Brain pericyte (primary cell): ENCODE measurements at places on chromosomes 4 and X.

DNA sequence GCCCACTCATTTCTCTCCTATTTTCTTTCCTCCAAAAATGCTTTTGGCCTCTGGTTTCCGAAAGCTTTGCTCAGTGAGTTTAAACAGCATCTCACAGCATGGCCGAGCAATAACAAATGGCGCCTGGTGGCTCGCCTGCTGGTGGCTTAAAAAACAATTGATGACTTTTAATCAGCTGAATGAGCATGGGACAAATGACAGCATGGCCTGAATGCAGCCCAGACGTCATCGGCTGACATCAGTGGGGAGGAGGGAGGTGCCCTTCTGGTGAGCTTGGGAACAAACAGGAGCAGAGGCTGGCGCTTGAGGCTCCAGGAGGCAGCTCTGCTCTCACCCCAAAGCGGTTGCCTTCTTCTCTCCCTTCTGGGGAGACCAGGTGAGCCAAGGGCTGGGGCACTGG is 286.4 kb downstream of the BCOR start:
- no peak for DNase-seq

- no peak for DNase-seq
Measured at GRCh38 chr4:147960971-147961370, 229.1 kb downstream of the ARHGAP10 start.

GRCh38 chr4:7823416-7823824 is 116.2 kb downstream of the AFAP1 start:
- no peak for DNase-seq

GRCh38 chr4:95546221-95546620 is 2.6 kb downstream of the UNC5C start:
- no peak for DNase-seq

DNA sequence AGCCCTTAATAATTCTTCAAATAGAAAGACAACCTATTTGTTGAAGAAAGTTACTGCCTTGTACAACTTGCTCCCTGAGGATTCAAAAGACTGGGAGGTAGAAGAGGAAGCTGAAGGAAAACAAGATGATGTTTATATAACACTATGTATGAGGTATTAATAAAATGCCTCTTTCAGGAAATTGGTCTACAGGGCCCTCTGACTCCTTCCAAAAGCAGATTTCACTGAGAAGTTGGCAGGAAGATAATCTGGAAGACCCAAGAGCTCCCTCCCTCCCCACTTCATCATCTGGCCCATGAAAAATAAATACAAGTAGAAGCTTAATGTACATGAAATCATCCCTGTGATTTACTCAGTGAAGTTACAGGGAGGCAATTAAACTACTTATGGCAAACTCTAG is 107.5 kb upstream of the MAGEC2 start:
- no peak for DNase-seq

GRCh38 chrX:109440475-109440874 is 41.4 kb downstream of the GUCY2F start:
- DNase-seq: no peak

DNA sequence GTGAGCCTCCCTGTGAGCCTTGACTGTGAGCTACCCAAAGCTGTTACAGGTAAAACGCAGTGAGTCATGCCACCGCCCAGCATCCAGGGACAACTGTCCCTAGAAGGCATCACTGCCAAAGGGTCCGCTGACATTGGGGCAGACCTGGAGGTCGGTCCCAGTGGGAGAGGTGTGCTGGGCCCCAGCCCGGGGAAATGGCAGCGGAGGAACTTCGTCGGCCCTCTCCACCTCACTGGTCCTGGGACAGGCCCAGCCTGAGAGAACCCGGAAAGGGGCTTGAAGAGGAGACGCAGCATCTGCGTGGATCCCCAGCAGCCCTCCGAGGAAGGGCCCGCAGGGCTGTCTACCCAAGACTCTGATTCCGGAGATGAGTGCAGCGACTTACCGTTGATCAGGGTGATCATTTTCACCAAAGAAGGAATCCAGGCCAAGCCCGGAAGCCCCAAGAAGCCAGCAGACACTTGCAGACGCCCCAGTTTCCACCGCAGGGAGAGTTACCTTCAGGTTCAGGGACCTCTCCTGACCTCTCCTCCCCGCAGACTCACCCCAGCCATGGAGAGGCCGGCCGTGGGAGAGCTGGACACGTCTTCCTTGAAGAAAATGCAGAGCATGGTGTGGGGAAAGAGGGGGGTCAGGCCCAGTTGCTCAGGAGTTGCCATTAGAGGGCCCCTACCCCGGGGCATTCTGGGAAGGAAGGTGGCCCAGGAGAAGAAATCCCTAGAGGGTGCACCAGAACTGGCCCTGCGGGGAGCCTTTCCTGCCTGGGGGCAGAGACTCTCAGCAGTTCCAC is 51.2 kb downstream of the CXorf49B start:
- no peak for DNase-seq

DNA sequence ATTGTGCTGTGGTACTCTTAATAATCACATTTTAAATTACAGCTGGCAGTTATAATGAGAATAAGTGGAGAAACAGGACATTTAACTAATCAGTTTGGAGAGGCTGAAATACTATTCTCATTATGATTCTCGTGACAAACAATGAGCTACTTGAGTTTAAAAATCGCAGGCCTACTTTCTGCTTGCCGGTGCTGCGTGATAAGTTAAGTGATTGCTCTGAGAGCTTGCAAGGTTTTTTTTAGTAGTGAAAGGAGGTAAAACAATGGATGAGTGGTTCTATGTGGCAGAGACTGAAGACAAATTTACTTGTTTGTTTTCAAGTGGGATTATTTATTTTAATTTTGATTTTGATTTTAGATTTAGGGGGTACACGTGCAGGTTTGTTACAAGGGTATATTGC is 114.0 kb downstream of the RAPGEF2 start:
- DNase-seq: no peak

- DNase-seq: no peak
Measured at GRCh38 chr4:26931451-26931850, 70.8 kb downstream of the STIM2 start.

DNA sequence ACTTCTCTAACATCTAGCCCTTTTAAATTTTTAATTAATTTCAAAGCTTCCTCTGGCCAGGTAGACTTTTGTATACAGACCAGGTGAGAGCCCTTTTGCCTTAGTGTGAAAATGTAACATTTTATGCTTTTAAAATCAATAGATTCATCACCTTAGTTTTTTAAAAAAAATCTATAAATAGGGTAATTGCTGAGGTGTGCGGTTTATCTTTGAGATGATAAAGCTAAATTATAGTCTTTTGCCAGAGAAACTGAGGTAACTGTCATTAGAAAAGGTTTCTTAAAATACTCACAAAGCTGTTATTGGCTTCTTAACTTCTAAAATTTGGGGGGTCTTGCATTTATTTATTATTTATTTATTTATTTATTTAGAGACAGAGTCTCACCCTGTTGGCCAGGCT is 62.9 kb downstream of the NELFA start:
- no peak for DNase-seq

DNA sequence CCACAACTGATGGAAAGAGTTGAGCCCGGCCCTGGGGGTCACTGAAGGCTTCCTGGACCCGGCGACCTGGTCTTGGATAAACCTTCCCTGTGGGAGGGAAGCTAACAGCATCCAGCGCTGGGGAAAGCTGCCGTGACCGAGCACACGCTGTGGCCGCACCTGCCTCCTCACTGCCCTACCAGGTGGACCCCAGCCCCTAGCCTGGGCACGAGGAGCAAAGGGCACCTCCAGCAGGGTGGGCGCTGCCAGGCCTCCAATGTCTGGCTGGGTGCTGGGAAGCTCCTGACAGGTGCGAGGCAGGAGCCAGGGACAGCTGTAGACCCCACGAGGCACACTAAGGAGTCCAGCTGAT is 7.9 kb downstream of the TADA2B start:
- no peak for DNase-seq

- DNase-seq: peak; percentile 12
Measured at GRCh38 chrX:141405853-141406492, 163.7 kb upstream of the SPANXC start.

- DNase-seq: no peak
Measured at GRCh38 chr4:80008351-80008750, 64.7 kb downstream of the ANTXR2 start.

DNA sequence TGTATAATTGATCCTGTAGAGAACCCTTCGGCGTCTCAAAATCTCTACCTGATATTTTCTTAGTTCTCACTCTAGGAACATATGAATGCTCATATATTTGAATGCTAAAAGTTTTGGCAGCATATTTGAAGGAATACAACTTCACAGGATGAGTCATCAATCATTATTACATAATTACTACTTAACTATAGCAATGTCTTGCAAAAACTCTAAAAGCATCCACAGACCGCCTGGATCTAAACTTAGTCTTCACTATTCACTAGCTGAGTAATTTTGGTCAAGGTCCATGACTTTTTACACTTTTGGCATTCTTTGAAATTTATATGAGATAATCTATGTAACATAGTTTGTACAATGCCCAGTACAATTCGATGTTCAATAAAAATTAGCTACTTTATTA is 194.7 kb downstream of the DTHD1 start:
- no peak for DNase-seq

- no peak for DNase-seq
Measured at GRCh38 chr4:53813998-53814397, 222.7 kb upstream of the LNX1 start.

DNA sequence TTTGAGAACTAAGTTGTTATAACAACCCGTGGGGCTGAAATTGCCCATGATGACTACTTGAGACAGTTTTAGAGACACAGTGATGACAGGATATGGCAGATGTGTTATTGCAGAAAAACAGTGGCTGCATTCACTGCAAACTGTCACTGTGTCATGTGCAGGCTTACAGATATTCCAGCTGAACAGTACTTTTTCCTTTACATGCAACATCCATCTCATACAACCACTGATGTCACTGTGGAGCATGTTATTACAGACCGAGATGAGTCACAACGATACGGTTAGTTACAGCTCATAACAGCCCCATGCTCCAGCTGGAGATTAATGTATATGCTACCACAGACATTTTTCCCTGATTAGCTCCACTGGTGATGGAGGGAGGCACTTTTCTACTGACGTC is 207.4 kb downstream of the TMA16 start:
- DNase-seq: no peak

DNA sequence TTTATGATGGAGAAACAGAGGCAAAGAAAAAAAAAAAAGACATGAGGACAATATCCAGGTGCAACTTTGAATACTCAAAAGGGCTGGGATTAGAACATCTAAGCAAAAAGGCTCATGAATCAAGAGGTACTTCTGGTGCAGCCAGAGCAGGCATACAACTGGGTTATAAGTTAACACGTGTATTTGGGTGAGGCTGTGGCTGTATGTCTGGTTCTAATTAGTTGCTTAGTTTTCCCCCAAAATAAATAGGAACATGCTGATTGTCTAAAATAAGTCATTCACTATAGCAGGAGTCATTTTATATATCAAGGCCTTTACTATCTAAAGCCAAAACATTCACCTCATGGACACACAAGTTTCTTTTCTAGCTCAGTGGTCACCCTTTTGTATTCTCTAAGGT is 20.2 kb downstream of the NHS start:
- no peak for DNase-seq

GRCh38 chr4:6452897-6453687 is 19.3 kb downstream of the PPP2R2C start:
- no peak for DNase-seq

- DNase-seq: peak; percentile 38
Measured at GRCh38 chr4:114998316-114998715, 115.1 kb downstream of the NDST4 start.

DNA sequence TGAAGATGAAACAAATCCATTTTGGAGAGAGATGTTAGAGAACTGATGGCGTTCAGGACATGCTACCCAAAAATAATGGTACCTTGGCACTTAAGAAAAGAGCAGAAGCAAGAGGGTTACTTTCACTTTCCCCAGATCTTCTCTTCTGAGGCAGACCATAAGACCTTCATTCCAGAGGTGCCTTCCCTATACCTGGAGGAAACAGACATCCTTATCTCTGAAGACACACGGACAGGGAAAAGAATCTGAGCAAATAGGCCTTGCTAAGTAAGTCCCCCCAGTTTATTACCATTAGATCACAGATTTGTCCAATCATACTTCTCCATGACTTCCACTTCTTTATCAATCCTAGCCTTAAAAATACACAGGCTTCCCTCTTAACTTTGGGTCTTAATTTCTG is 2.0 kb upstream of the FGF2 start:
- no peak for DNase-seq

DNA sequence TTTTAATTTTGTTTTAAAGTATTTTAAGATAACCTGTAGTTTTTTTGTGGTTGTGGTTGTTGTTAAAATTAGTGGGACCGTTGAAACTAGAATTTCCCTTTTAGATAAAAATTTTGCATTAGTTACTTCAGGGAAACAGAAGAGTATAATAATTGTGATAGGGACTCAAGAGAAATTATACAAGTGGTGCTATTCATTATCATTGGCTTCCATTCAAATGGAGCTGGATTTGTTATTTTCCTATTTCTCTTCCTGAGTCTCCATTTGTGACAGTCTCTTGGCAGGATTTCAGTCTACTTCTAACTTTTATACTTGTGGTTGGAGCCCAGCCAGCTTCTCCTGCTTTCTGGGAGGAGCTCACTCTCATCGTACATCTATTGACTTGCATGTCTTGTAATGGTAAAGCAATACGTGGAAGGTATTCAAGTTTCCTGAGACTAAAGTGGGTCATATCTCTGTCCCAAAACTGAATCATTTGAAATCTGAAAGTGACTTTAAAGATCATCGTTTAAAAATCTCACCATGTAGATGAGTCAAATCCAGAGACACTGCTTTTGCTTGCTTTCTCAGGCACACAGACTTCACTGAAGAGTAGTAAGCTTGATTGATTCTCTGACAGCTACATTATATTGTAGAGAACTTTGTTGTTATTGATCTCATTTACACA is 155.8 kb downstream of the RPA4 start:
- no peak for DNase-seq

DNA sequence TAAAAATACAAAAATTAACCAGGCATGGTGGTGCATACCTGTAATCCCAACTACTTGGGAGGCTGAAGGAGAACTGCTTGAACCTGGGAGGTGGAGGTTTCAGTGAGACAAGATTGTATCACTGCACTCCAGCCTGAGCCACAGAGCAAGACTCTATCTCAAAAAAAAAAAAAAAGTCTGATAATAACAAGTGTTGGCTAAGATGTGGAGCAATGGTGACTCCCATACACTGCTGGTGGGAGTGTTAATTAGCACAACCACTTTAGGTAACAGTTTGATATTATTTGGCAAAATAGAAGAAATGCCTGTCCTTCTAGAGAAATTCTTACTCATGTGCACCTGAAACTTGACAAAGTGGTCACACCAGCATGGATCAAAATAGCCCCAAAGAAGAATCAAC is 106.2 kb upstream of the SLC34A2 start:
- DNase-seq: no peak

DNA sequence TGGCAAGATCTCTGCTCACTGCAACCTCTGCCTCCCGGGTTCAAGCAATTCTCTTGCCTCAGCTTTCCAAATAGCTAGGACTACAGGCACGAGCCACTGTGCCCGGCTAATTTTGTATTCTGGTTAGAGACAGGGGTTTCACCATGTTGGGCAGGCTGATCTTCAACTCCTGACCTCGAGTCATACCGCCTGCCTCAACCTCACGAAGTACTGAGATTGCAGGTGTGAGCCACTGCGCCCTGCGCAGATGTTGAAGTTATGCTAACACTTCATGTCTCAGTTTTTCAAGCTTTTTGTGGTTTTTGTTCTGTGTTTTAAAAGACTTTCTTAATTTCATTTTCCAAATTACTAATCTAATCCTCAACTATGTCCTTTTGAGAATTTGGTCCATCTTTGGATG is 154.4 kb upstream of the TLL1 start:
- no peak for DNase-seq

GRCh38 chr4:8722556-8722955 is 130.0 kb downstream of the CPZ start:
- DNase-seq: no peak

GRCh38 chrX:110541266-110541665 is 182.6 kb downstream of the RTL9 start:
- no peak for DNase-seq

- no peak for DNase-seq
Measured at GRCh38 chr4:113582737-113583136, 178.8 kb downstream of the CAMK2D start.
